Activated CD4-positive, alpha-beta T cell treated with anti-CD3 and anti-CD28 coated beads, Interleukin-2, amount 10 ng/mL, durations not matched to agents 24 days and 14 days (primary cell): ENCODE measurements at places on chromosomes 1 and 21. TPM values are rescaled to one million over a fixed set of nuclear protein-coding genes. Genes with fewer than 3 reads are reported as not detected.

TSPEAR gene
- not detected in 2 replicates for total RNA-seq

ELAVL4 gene
- not detected in 2 replicates for total RNA-seq

PRRX1 gene
- not detected in 2 replicates for total RNA-seq

ZYG11A gene
- 0.12 and 0.17 TPM in 2 replicates for total RNA-seq

PDPN gene
- total RNA-seq, result not detected in 2 replicates

RASAL2 gene
- total RNA-seq, result not detected in 2 replicates

KLF18 gene
- total RNA-seq, result not detected in 2 replicates

PTPN7 gene
- total RNA-seq, result 475 and 478 TPM in 2 replicates

EPS8L3 gene
- not detected in 2 replicates for total RNA-seq

RNU1-3 gene
- 1,962 and 2,189 TPM in 2 replicates for total RNA-seq

CD48 gene
- total RNA-seq, result 206 and 208 TPM in 2 replicates

YARS1 gene
- total RNA-seq, result 206 and 214 TPM in 2 replicates

SEMA6C gene
- total RNA-seq, result 2.3 and 2.5 TPM in 2 replicates

S100A7 gene
- total RNA-seq, result not detected in 2 replicates

PATJ gene
- 5.0 and 5.1 TPM in 2 replicates for total RNA-seq

GFI1 gene
- total RNA-seq, result 85.1 and 87.1 TPM in 2 replicates

NFASC gene
- 0.17 and 0.21 TPM in 2 replicates for total RNA-seq

ADGRB2 gene
- 0.40 and 0.45 TPM in 2 replicates for total RNA-seq

PPFIA4 gene
- 34.2 and 35.1 TPM in 2 replicates for total RNA-seq

DMRTA2 gene
- not detected in 2 replicates for total RNA-seq

SELE gene
- total RNA-seq, result not detected in 2 replicates

SPSB1 gene
- 4.8 and 6.2 TPM in 2 replicates for total RNA-seq

ARHGAP30 gene
- 134 and 139 TPM in 2 replicates for total RNA-seq

SEC16B gene
- not detected in 2 replicates for total RNA-seq

GBP7 gene
- not detected in 2 replicates for total RNA-seq

MIXL1 gene
- total RNA-seq, result not detected in 2 replicates

SLC16A4 gene
- 0.43 and 0.44 TPM in 2 replicates for total RNA-seq

GSTM1 gene
- 92.2 and 94.2 TPM in 2 replicates for total RNA-seq

C1QC gene
- not detected in 2 replicates for total RNA-seq
